NCI-H146 (cell line): ENCODE measurements at places on chromosomes 2 and 18.

- DNase-seq, result no peak
Observed at GRCh38 chr2:24766609-24767008, 26.6 kb downstream of the PTRHD1 start.

DNA sequence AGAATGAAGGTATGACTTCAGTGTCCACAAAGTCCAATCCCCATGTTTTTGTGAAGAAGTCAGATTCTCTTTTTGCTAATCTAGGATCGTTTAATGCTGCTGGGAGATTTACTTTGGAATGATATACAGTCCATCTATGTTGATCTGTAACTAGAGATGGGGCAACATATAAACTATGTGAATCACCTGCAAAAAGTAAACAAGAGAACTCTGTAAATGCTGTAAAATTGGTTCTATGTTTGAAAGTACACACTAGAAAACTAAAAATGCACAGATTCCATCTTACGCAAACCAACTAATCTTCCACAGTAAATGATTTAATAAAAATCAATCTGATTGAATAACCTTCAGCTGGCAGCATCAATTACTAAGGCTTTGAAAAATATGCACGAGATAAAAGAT, 37.5 kb downstream of the VPS54 start:
- no peak for DNase-seq

- DNase-seq, result no peak
Observed at GRCh38 chr2:109662889-109663288, 48.7 kb downstream of the SOWAHC start.

- no peak for DNase-seq
Observed at GRCh38 chr2:75174981-75175380, 24.3 kb downstream of the TACR1 start.

- peak; percentile 37 for DNase-seq
Observed at GRCh38 chr2:38498045-38498481, 104.7 kb downstream of the HNRNPLL start.

DNA sequence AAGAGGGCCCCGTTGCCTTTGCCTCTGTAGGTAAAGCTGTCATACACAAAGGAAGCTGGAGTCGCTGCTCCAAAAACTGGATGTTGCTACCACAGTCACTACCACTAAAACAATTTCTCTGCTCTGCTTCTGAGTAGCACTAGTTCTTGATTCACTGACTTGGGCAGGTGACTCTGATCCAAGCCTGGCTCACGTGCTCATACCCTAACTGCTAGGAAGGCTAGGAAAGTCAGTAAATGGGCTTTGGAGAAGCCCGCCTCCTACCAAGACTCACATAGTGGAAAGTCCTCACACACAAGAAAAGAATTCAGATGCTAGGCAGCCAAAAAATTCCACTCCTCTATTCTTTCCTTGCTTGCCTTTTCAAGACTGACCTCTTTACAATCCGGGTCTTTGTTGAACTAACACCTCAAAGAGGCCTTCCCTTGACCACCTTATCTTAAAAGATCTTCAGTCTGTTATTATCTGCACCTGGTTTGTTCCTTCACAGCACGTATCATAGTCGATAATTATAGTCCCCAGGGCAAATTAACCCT, 11.4 kb upstream of the DYNC1I2 start:
- DNase-seq, result peak; percentile 73

DNA sequence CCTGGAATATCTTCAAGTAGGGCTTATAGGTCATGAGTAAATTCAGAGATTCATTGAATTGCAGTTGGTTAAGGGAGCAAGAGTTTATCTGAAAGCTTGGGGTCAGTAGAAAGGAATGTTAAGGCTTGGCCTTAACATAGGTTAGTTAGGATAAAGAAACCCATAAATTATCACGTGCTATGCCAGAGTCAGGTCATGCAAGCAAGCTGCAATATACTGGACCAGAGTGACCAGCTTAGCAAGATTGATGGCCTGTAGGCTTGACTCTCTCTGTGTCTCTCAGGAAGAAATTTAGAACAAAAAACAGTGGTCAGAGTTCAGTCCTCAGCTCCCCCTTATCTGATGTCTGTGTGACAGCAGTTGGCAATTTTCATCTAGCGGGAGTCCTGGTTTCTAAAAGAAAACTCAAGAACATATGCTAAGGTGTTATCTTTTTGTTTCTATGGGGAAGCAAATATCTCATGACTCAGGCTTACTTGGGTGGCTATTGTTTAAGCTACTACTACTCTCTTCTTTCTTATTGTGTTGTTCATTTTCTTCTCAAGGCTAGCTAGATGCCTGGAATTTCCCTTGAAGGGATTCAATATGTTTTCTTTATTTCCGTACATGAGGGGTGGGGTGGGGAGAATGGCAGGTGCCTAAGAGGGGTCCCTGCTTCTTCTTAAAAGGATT, 28.7 kb upstream of the MARCO start:
- no peak for DNase-seq

DNA sequence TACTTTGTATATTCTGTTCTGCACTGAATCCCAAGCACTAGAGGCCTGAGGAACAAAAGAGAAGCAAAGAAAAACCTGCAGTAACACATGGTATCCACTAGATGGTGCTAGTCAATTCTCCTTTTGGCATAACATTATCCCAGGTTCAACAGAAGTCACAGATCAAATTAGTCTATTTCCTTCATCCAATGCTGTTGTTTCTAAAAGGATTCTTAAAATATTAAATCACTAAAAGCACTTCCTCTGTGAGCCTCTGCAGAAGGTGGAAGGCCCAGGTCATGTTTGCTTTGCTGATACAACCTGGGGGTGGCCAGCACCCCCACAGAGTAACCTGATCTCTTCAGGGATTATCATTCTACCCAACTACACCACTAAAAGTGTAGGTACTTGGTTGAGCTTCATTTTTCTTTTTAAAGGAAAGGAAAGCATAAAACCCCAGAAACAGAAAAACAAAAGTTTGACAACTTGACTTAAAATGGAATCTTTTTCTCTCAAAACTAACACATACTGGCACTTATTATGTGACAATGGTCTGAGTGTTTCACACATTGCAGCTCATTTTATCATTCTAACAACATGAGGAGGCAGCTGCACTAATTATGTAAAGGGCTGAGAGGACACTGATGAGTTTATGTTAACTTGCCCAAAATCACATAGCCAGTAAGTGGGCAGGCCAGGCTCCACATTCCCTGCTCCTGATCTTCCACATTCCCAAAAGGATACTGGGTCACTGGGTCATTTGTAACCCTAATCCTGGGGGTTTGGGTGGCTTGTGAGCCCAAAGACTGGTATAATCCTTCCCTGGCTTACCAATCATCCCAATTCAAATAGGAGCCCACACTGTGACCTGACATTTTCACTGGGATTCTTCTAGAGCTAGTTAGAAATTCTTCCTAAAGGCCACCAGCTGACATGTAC, 66.8 kb upstream of the DNER start:
- peak; percentile 22 for DNase-seq
